Foreskin keratinocyte (primary cell): ENCODE measurements at places on chromosomes 1 and 21. TPM values are rescaled to one million over a fixed set of nuclear protein-coding genes. Genes with fewer than 3 reads are reported as not detected.

The SYCP1 gene
- total RNA-seq, result not detected in 2 replicates

The TCHHL1 gene
- not detected in 2 replicates for total RNA-seq

The PGLYRP4 gene
- total RNA-seq, result 0.07 and 0.27 TPM in 2 replicates

GRCh38 chr1:43376723-43377235 is 9.0 kb upstream of the ELOVL1 start:
- peak; percentile 18 for DNase-seq

The COP1 gene
- total RNA-seq, result 46.7 and 52.7 TPM in 2 replicates

DNA sequence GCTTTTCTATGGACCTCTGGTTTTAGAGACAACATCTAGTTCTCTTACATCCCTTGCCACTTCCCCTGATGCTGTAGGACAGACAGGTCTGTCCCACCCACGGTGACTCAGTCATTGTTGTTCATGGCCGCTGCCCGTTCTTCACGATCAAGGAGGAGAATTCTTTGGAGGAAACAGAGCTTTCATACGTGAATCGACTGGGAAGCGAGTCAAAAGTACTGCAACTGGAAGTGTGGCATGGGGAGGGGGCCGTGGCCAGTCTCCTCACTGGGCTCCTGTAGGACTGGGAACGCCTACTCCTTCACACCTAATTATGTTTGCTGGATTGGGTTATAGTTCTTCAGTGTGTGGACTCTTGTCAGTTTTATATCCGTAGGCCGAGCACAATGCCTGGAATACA is 4.4 kb upstream of the SLC37A1 start:
- DNase-seq, result no peak

GRCh38 chr1:179089827-179090482 is 8.1 kb downstream of the TOR3A start:
- no peak for DNase-seq

- no peak for DNase-seq
Measured at GRCh38 chr1:243452092-243452491, 196.3 kb downstream of the SDCCAG8 start.

DNA sequence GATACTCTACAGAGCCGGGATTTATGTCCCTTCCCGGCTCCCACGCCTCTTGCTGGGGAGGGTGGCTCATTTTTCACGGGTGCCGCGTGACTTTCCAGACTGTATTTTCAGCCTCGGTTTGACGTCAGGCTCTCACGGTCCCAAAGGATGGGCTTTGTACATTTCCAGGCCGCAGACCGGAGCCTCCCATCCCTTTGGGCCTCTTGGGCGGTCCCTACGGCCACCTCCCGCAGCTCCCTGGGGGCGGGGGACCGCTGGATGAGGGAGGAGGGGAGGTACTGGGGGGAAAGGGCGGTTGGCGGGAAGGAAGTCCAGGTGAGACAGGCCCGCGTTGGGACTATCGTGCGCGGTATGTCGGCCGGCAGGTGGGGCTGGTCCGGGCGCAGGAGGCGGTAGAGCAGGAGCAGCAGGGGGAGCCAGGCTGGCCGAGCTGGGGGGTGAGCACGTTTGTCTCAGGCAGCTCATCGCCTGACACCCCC is 17.9 kb downstream of the UBL4B start:
- DNase-seq, result no peak

DNA sequence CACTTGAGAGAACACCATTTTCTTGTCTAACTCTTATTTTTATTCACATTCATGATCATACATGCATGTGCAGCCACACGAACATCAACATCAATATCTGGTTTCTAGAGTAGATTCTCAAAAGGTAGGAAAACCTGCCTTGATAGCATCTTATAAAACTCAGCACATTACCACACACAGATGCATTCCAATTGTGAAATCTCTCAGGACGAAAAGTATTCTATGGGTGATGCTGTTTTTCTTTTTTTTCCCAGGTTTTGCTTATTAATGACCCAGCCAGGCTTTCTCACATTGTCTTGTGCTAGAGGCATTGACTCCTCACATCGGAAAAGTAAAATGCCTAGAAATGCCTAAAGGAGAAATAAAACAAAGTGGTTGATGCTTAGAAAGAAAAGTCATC is 562.8 kb downstream of the KIF26B start:
- DNase-seq, result no peak

DNA sequence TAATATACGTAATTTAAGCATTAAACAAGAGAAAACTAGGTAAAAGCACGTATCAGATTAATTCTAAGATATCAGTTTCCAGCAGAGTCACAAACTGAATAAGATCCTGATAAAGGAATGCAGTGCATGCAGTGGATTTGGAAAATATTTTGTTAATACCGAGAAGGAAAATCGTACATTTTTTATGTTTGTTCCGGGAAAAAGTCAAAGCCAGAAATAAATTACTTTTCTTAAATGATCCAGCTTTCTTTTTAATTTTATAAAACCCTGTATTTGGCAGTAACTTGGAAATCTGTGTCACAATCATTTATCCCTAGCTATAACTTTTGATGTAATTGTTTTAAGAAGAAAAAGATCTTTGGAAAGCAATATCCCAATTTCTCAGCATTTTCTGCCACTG is 955 bp downstream of the PALMD start:
- DNase-seq, result no peak

- DNase-seq, result no peak
Measured at GRCh38 chr1:160710517-160711252, 937 bp downstream of the CD48 start.

DNA sequence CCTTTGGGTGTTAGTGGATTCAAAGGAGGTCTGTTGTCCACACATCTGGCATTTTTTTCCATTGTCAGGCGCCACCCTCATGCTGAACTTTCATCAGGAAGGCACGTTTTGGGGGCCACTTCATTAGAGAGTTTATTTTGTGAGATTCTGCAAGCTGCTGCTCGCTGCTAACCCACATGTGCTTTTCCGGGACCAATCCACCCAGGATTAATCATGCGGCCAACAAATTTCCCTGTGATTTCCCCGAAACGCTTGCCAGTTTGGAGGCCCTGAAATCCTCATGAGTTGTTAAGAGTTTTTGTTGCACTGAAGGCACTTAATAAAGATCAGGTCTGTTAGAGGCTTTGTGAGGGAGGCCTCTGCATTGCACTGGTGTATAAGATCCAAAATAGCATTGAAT is 2.4 kb downstream of the PDPN start:
- DNase-seq, result no peak

The RAB25 gene
- total RNA-seq, result 44.3 and 53.1 TPM in 2 replicates

GRCh38 chr1:3021233-3021671 is at the start of gene ACTRT2:
Gene ACTRT2 (plus strand): TSS chr1:3021467. CDS start chr1:3021687, 220 bp downstream.
- no peak for DNase-seq

DNA sequence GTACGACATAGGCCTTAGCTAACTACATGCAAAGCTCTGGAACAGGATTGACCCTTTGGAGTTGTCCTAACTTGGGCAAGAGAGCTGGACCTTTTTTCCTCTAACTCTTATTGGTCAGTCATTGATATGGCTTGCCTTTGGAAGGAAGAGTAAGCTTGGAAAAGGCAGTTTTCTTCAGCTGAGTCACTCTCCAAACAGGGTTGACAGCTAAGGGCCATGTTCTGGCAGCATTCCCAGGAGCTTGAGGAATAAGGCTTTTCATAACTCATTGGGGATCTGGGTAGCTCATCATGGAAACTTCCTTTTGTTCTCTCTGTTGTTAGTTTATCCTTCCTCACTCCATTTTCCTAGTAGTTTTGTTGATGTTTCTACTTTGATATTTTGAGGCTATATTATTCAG is 14.5 kb upstream of the ERRFI1 start:
- peak; percentile 93 for DNase-seq

GRCh38 chr21:26818906-26819305 is 26.3 kb downstream of the ADAMTS1 start:
- no peak for DNase-seq

GRCh38 chr1:22972760-22973159 is at the start of gene LACTBL1:
Gene LACTBL1 (minus strand): TSS chr1:22972866. CDS start chr1:22972316, 550 bp downstream.
- no peak for DNase-seq

GRCh38 chr1:93029317-93029716 is 49.8 kb upstream of the MTF2 start:
- no peak for DNase-seq

DNA sequence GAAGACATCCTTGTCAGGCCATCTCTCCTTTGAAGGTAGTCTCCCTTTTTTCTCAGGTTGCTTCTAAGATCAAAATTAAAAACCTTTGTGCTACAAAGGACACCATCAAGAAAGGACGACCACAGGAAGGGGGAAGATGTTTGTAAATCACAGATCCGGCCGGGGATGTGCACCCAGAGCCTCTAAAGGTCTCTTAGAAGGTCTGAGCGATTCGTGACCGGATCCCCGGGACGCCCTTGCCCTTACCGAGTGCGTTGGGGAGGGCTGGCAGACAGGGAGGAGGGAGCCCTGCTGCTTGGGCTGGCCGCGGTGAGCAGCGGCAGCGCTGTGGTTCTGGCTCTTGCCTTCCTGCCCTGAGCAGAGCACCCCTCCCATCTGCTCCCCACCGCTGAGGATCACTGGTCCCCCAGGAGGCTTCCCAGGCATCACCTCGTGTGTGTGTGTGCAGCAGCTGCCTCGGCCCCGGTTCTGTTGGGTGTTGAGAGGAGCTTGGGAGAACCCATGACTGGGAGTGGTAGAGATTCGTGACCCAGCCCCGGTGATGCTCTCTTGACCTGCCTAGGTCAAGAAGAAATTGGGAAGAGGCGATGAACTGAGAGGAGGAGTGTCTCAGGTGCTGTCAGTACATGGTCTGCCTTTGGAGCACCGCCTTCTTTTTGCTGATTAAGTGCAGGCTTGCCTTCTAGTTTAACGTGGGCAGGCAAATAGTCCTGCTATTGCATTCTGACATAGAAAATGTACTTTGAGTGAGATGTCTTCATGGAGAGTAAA is 34.5 kb downstream of the AGPAT3 start:
- no peak for DNase-seq

GRCh38 chr1:221025956-221026355 is 146.7 kb downstream of the HLX start:
- DNase-seq, result no peak

DNA sequence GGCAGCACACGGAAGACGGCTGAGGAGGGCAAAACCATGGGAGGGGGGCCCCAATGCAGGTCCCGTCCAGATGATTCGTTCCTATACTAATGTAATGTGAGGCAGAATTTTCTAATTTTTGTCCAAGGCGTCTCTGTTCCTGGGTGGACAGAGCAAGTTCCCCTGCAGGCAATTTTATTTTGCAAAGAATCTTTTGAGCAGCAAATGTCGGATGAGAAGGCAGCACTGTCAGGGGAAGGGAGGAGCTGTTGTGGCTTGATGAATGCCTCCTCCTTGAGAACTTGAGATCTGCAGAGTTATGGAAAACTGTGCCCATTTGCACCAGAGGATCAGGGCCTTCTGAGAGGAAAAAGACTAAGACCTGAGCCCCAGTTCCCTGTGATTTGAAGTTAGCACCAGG is 17.3 kb downstream of the SLC1A7 start:
- DNase-seq, result no peak

The AQP10 gene
- 0.17 and 0.18 TPM in 2 replicates for total RNA-seq

- DNase-seq, result no peak
Measured at GRCh38 chr1:103523346-103523745, 2.2 kb upstream of the RNPC3 start.

- DNase-seq, result no peak
Measured at GRCh38 chr1:47797575-47797974, 199.6 kb downstream of the TRABD2B start.

GRCh38 chr1:230175839-230176238 is 108.8 kb downstream of the GALNT2 start:
- DNase-seq, result no peak

DNA sequence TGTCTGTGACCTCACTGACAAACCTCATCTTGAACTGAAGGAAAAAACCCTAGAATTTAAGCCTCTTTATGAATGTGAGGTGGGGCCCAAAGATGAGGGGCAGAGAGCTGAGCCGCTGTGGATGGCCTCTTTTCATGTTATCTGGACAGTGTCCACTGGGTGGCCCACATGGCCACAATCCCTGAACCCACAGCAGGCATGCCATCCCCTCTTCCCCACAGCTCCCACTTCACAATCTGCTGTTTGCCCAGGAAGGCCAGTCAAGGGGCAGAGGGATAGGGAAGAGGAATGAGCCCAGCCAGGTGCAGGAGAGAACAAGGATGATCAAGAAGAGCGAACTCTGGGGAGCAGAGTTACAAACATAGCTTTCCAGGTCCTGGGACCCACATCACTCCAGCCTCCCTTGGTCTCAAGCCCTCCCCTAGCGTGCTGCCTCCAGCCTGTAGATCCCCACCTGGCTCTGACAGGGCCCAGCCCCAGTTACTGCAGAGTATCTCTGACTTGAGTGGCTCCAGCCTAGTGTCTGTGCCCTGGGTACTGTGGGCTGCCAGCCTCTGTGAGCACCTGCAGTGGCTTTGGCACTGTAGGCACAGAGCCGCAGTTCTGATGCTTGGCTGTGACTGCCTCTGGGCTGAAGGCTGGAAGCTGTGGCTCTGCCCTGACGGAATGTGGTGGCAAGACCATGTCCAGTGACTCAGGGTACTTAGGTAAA is 1.9 kb upstream of the SLFNL1 start:
- DNase-seq, result no peak

The DCST1 gene
- total RNA-seq, result not detected in 2 replicates

The OR2T10 gene
- total RNA-seq, result not detected in 2 replicates

The VSIG8 gene
- 0.07 and 0.14 TPM in 2 replicates for total RNA-seq

The KLHDC7A gene
- total RNA-seq, result not detected in 2 replicates

DNA sequence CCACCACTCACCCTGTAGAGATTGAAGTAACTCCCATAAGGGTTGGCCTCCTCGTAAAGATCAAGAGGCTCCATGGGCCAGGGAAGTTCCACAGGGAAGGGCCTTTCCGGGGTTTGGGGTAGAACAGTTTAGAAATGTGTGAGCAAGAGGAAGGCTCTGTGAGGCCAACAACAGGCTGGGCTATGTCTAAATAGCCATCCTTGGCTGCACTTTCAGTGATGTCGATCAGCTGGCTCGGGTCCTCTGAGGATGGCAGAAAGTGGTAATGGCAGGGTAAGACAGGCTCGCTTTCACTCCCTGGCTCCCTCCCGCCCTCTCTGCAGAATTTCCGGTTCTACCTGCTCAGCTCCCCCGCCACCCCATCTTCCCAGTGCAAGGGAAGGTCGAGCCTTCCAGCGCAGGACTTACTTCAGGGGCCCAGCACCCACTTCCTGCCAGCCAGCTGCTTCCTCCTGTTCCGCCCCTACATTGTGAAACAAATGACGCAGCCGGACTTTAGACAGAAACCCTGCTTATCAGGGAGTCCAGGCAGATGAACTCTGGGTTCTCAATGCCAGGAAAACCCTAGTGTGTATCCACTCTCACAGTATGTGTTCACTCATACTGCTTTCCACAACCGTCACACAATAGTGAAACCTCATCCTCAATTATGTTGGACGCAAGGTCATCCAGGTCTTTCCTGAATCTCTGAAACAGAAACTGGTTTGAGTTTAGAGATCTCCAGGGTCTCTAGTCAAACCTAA is 7.3 kb downstream of the F11R start:
- DNase-seq, result peak; percentile 85
